Natural killer cell (primary cell): ENCODE measurements at places on chromosomes 16 and 17. TPM values are rescaled to one million over a fixed set of nuclear protein-coding genes. Genes with fewer than 3 reads are reported as not detected.

GRCh38 chr16:85546585-85547447, 66.3 kb upstream of the GSE1 start:
- no peak overlapping the region for H3K27ac ChIP-seq
- peaks cover 7% of the 10 kb centered on the region for H3K4me1 ChIP-seq
- no peaks in the 10 kb centered on the region for H3K36me3 ChIP-seq
- no peaks in the 10 kb centered on the region for H3K27me3 ChIP-seq
- no peak overlapping the region for H3K4me3 ChIP-seq

- H3K27me3 ChIP-seq, result no peaks in the 10 kb centered on the region
- DNase-seq, result no peak
- no peaks in the 10 kb centered on the region for H3K36me3 ChIP-seq
- no peak overlapping the region for H3K27ac ChIP-seq
- peaks cover 47% of the 10 kb centered on the region for H3K4me1 ChIP-seq
- no peak overlapping the region for H3K4me3 ChIP-seq
These were observed 3.3 kb upstream of the HEXIM1 start for GRCh38 chr17:45145035-45145389.

- H3K4me1 ChIP-seq, result peaks cover 35% of the 10 kb centered on the region
- no peak for DNase-seq
- peaks cover 2% of the 10 kb centered on the region for H3K36me3 ChIP-seq
- no peak overlapping the region for H3K27ac ChIP-seq
- H3K4me3 ChIP-seq, result no peak overlapping the region
These were observed 7.4 kb downstream of the XYLT1 start for GRCh38 chr16:17463335-17463734.

GRCh38 chr16:3983081-3983520, 102.6 kb upstream of the CREBBP start:
- peaks cover 10% of the 10 kb centered on the region for H3K4me1 ChIP-seq
- no peak overlapping the region for H3K27ac ChIP-seq
- H3K27me3 ChIP-seq, result no peaks in the 10 kb centered on the region
- DNase-seq, result peak; percentile 31

DNA sequence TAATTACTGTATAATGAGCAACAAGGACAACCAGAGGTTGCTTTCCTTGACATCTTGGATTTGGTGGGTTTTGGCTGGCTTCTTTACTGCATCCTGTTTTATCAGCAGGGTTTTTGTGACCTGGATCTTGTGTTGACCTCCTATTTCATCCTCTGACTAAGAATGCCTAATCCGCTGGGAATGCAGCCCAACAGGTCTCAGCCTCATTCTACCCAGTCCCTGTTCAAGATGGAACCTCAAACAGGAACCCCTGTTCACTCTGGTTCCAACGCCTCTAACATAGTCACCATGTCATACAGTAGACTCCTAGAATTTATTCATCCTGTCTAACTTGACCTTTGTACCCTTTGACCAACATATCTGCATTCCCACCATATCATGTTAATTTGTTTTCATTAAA, 183.8 kb upstream of the SOX9 start:
- H3K36me3 ChIP-seq, result no peaks in the 10 kb centered on the region
- no peak for DNase-seq

DNA sequence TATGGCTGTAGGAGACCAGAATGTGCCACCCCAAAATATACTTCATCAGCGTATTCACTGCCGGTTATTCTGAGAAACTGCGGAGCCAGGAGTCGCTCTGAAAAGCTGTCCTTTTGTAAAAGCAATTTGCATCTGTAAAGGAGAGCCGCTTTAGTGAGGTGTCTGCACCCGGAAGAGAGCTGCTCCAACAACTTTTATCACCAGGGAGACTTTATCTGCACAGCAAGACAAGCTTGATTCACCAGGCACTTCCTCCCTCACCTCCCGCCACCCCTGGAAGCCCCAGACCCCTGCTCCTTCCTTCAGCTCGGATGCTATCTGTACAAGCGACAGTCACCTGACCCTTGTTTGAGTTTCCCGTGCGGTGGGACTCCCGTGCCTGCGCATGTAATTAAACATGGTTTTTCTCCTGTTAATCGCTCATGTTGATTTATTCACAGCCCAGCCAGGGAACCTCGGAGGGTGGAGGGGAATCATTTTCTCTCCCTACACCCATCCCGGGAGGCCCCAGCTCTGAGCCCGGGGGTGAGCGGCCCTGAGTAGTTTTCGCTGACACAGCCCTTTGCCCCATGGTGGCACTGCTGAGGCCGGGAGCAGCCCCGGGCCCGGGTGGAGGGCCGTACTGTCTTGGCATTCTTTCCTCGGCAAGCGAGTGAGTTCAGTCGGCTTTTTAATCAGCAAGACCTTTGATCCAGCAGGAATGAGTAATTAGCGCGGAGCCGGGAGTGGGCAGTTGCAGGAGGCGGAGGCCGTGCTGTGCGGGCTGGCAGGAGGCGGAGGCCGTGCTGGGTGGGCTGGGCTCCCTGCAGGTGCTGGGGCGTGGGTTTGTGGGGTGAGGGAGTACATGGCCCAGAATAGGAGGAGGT, 222.7 kb upstream of the CIBAR2 start:
- peak; percentile 39 for DNase-seq
- peak overlapping the region; percentile 16 for H3K4me3 ChIP-seq
- H3K27ac ChIP-seq, result no peak overlapping the region
- no peaks in the 10 kb centered on the region for H3K36me3 ChIP-seq
- peaks cover 11% of the 10 kb centered on the region for H3K4me1 ChIP-seq

DNA sequence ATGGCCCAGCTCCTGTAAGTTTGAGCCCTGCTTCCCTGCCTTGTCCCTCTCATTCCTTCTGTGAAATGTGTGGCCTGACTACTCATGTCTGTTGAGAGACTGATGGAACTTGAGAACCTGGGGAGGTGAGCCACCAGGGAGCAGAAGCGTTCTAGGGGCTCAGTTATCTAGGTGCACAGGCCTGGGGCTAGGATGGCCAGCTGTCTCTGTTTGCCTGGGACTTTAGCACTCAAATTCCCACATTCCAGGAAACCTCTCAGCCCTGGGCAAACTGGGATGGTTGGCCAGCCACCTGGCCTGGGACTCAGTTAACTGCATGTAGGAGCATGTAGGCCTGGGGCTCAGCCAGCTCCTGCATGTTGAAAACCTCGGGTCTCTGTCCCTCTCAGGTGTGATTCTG, 9.3 kb upstream of the EPN3 start:
- H3K27me3 ChIP-seq, result no peaks in the 10 kb centered on the region
- H3K36me3 ChIP-seq, result no peaks in the 10 kb centered on the region
- DNase-seq, result no peak
- no peak overlapping the region for H3K27ac ChIP-seq
- H3K4me3 ChIP-seq, result no peak overlapping the region
- H3K4me1 ChIP-seq, result no peaks in the 10 kb centered on the region

DNA sequence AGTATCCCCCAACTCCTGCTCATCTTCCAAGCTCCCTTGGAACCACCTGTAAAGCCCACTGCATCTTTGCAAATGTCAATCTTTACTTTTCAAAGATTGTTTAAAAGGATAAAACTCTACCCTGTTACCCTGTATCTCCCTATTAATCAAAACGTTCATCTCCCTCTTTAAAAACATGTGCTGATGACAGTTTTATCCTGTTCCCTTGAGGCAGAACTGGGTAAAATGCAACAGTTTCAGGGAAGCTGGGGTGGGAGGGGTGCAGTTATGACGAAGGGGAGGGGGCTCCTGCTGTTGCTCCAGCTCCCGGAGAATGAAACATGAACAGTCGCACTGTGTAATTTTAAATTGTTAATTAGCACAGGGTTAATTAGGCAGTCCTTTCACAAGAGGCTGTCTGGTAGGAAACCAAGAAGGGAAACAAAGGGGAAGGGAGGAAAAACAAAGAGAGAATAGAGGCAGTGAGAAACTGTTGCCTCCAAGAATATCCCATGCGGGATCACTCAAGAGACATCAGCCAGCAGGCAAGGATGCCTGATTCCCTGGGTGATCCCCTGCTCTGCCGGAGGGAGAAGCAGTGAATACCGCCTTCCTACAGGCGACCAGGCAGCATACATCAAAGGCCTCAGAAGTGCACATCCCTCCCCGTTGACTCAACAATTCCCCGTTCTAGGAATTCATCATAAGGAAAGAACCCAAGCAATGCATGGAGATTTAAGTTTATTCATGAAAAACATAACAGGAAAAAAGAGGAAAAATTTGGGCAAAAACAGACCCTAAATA, 84.2 kb downstream of the ZFHX3 start:
- no peak overlapping the region for H3K27ac ChIP-seq
- no peak for DNase-seq
- H3K4me3 ChIP-seq, result no peak overlapping the region
- H3K27me3 ChIP-seq, result no peaks in the 10 kb centered on the region
- H3K36me3 ChIP-seq, result no peaks in the 10 kb centered on the region

- H3K4me1 ChIP-seq, result peaks cover 11% of the 10 kb centered on the region
- H3K36me3 ChIP-seq, result no peaks in the 10 kb centered on the region
- H3K4me3 ChIP-seq, result no peak overlapping the region
- no peaks in the 10 kb centered on the region for H3K27me3 ChIP-seq
These were observed 16.0 kb upstream of the CCL17 start for GRCh38 chr16:57388359-57389086.

DNA sequence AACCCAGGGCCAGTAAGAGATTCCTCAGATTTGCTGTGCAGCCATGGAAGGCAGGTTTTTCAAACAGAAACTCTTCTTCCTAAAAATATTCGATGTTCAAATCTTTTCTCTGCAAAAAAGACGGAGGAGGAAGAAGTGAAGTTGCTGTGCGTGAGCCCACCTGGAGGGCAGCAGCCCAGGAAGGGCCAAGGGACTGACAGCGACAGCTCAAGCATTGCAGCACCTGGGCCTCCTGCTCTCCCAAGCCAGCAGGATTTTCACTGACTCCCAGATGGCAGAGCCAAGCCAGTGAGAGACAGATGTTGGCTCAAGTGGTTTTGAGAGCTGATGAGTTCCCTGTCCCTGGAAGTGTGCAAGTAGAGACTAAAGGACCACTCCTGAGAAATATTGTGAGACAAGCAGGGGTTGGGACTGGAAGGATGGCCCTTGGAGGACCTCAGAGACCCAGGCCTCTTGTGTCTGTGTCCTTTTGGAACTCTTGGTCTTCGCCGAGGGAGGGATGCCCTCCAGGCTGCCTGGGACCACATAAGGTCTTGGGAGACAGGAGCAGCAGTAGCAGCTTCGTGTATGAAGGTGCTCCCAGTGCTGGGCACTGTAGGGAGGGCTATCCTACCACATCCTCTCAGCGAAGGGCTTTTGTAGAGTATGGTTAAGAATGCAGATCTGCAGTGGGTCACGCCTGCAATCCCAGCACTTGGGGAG, 29.3 kb upstream of the TNFRSF13B start:
- DNase-seq, result no peak
- H3K4me3 ChIP-seq, result no peak overlapping the region
- no peaks in the 10 kb centered on the region for H3K27me3 ChIP-seq
- no peak overlapping the region for H3K27ac ChIP-seq

- peaks cover 30% of the 10 kb centered on the region for H3K4me1 ChIP-seq
- H3K4me3 ChIP-seq, result peak overlapping the region; percentile 17
- H3K27me3 ChIP-seq, result no peaks in the 10 kb centered on the region
- DNase-seq, result peak; percentile 62
These were observed 51.5 kb downstream of the LDHD start for GRCh38 chr16:75065149-75065505.

DNA sequence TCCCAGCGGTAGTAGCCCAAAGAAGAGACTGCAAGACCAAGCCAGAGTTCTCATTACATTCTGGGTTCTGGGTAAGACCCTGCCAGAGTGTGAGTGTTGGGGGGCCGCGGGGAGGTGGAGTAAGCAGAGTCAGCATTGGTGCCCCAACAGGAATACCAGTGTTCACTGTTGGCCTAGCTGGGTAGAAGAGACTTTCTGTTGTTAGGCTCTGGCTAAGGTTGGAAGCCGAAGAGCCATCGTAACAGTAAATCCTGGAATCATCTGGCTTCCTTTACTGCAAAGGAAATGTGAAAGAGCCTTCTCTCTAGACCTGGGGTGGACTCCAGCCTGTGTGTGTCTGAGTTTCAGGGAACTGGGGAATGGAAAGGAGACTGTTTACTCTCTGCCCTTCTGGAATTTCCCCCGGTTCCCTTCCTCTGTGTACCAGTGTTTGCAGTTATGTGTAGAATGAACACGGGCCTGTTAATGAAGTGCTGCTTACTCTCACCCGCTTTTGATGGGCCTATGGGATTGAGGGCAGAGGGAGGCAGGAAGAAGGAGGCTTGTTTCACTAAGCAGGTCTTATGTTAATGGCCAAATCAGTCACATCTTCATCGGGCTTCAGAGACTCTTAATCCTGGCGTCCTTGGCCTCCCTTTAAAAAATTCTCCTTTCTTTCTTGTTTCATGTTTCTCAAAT, 68.5 kb downstream of the WWP2 start:
- no peaks in the 10 kb centered on the region for H3K4me1 ChIP-seq
- no peaks in the 10 kb centered on the region for H3K27me3 ChIP-seq

- no peaks in the 10 kb centered on the region for H3K27me3 ChIP-seq
- H3K27ac ChIP-seq, result no peak overlapping the region
- peak; percentile 30 for DNase-seq
- H3K36me3 ChIP-seq, result no peaks in the 10 kb centered on the region
- H3K4me1 ChIP-seq, result no peaks in the 10 kb centered on the region
- no peak overlapping the region for H3K4me3 ChIP-seq
These were observed 77.0 kb downstream of the MYH13 start for GRCh38 chr17:10295728-10296343.

GRCh38 chr17:609232-609810, 105.3 kb downstream of the VPS53 start:
- H3K4me1 ChIP-seq, result peaks cover 2% of the 10 kb centered on the region
- peaks cover 12% of the 10 kb centered on the region for H3K36me3 ChIP-seq
- no peak overlapping the region for H3K27ac ChIP-seq
- no peak for DNase-seq
- H3K4me3 ChIP-seq, result no peak overlapping the region

- H3K4me3 ChIP-seq, result no peak overlapping the region
- peaks cover 41% of the 10 kb centered on the region for H3K4me1 ChIP-seq
- H3K27me3 ChIP-seq, result no peaks in the 10 kb centered on the region
- H3K27ac ChIP-seq, result no peak overlapping the region
- no peak for DNase-seq
- peaks cover 51% of the 10 kb centered on the region for H3K36me3 ChIP-seq
These were observed 10.4 kb downstream of the ARRB2 start for GRCh38 chr17:4720787-4721186.

DNA sequence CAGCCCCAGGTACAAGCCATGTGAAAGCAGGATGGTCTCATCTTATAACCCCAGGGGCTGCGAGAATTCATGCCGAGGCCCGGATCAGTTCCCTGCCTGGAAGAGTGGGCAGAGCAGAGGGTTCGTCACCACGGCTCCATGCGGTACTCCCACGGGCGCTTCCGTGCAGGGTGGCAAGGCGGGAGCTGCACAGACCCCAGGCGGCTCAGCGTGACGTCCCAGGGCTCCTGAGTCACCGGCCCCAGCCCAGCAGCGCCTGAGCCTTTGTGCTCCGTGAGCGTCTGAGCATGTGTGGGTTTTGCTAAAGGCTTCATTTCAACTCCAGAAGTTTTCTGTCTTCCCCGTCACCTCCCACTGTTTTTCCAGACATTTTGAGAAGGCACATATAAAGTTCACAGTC, 71.2 kb upstream of the CHMP6 start:
- H3K36me3 ChIP-seq, result peaks cover 28% of the 10 kb centered on the region
- no peaks in the 10 kb centered on the region for H3K4me1 ChIP-seq

The PARD6A gene
- total RNA-seq, result 3.1 TPM

The CX3CL1 gene
- not detected for total RNA-seq

The CLDN7 gene
- total RNA-seq, result 1.7 TPM

The ZFP3 gene
- total RNA-seq, result 3.8 TPM

The GPRC5C gene
- 0.26 TPM for total RNA-seq

The CES3 gene
- 0.27 TPM for total RNA-seq

The TPPP3 gene
- total RNA-seq, result 0.66 TPM

The HOXB2 gene
- total RNA-seq, result 24.7 TPM

The CYBC1 gene
- 192 TPM for total RNA-seq

The PMP22 gene
- total RNA-seq, result 5.7 TPM

The PIK3R6 gene
- 1.4 TPM for total RNA-seq

The RHBDL3 gene
- total RNA-seq, result not detected

The FOXJ1 gene
- total RNA-seq, result 0.93 TPM

The PRKCA gene
- total RNA-seq, result 20.4 TPM

The PPP1R27 gene
- total RNA-seq, result not detected
